SJSA1 (cell line): ENCODE measurements at places on chromosomes 7 and 10.

- DNase-seq, result no peak
These were observed 858.7 kb downstream of the REEP3 start for GRCh38 chr10:64379898-64380297.

DNA sequence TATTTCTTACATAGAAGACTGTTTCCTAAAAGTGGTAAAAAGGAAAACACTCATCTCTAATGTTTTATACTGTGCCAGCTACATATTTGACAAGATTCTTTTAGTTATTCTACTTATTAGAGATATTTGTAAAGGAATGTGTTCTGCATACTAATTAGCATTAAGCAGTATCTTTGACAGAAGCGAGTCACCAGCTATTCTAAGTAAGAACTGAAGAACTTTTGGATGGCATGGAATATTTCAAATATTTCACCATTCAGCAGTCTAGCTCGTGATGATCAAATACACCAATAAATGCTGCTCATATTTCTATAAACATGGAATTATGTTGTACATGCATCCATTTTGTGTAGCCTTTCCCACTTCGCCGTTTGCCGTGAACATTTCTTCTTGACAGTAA is 241.6 kb upstream of the TCF7L2 start:
- DNase-seq, result no peak

GRCh38 chr10:383519-383918 is 248.3 kb downstream of the ZMYND11 start:
- no peak for DNase-seq

GRCh38 chr10:116015583-116016333 is 257.2 kb downstream of the GFRA1 start:
- DNase-seq, result no peak

- no peak for DNase-seq
These were observed 86.5 kb downstream of the PLXNA4 start for GRCh38 chr7:132489776-132490237.

DNA sequence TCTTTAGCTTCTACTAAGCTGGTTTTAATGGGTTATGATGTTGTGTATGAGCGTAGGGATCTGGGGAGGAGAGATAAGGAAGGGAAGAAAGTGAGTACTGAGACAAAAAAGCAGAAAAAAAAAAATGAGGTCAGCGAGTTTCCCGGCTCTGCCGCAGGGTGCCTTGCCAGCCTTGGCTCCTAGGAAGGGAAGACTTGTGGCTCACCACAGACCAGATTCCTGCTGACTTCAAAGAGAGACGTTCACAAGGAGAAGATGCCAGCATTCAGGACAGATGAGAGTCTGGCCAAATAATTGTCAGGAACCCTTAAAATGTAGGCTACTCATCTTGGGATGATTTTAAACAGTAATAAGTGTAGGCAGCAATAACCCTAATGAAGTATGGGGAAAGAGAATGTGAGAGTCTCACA is 11.4 kb upstream of the FAS start:
- peak; percentile 73 for DNase-seq

- DNase-seq, result no peak
These were observed 19.1 kb upstream of the MTPAP start for GRCh38 chr10:30368065-30368718.

DNA sequence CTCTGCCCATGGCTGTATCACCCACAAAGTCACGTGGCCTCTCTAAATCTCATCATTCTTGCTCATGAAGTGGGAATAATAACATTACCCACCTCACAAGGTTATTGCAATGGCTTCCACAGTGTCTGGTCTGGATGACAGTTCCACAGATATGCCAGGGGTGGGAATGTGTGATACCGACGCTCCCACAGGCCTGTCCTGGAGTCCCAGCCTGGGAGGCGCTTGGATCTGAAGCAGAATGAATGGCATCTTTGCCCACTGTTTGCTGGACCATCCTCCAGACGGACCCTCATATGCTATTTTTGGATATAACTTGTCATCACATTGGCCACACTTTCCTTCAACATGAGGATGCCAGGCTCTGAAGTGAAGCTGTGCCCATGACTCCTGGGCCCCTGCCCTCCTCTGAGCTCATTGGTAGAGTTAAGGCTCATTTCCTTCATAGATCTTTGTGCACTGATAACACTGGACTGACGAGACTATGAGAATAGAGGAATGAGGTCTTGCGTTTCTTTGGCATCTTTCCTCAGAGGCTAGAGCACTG is 279.8 kb upstream of the ZNF32 start:
- no peak for DNase-seq

DNA sequence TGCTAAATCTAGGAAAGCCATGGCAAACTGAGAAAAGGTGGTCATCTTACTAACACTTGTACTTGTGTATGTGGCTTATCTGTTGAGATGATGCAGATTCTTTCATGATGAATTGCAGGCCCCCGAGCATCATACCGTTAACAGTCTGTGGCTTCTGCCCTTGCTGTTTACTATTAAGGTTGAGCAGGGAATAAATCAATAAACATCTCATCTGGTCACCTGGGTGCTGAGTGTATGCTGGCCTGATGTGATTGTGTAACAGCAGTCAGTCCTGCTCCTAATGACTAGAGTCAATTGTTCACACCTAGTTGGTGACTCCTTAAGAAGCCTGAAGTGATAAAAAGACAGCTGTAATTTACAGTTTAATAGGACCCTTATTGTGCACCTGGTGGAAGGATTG is 8.3 kb upstream of the GNAT3 start:
- DNase-seq, result no peak

DNA sequence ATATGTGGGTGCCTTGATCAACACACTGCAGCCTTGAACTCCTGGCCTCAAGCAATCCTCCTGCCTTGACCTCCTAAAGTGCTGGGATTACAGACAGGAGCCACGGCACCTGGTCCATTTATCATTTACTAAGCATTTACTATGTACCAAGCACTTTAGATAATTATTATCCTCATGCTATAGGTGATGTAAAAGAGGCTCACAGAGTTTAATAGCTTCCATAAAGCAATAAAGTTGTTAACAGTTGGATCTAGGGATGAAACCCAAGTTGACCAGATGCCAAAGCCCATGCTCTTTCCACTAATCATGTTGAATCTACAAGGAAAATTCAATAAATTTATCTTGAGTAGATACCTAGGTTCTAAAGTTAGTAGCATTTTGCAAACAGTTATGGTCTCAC is 5.0 kb downstream of the NAPEPLD start:
- no peak for DNase-seq

DNA sequence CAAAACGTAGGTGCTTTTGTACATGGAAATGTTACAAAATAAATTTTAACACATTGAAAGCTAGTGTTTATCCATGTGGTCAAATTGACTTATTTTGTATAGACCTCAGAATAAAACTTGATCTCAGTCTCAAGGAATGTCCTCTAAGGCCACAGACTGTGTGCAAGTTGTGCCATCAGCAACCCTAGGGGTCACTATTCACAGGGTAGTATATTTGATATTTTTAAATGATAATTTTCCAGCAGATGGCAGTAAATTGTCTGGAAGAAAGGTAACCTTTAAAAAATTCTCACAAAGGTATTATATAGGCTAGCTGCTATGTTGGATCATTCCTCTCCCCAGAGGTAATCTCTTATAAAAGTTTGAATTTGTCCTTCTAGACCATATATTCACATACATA is 12.9 kb upstream of the SNX10 start:
- DNase-seq, result no peak

- no peak for DNase-seq
These were observed 70.7 kb downstream of the C10orf105 start for GRCh38 chr10:71648933-71649320.

DNA sequence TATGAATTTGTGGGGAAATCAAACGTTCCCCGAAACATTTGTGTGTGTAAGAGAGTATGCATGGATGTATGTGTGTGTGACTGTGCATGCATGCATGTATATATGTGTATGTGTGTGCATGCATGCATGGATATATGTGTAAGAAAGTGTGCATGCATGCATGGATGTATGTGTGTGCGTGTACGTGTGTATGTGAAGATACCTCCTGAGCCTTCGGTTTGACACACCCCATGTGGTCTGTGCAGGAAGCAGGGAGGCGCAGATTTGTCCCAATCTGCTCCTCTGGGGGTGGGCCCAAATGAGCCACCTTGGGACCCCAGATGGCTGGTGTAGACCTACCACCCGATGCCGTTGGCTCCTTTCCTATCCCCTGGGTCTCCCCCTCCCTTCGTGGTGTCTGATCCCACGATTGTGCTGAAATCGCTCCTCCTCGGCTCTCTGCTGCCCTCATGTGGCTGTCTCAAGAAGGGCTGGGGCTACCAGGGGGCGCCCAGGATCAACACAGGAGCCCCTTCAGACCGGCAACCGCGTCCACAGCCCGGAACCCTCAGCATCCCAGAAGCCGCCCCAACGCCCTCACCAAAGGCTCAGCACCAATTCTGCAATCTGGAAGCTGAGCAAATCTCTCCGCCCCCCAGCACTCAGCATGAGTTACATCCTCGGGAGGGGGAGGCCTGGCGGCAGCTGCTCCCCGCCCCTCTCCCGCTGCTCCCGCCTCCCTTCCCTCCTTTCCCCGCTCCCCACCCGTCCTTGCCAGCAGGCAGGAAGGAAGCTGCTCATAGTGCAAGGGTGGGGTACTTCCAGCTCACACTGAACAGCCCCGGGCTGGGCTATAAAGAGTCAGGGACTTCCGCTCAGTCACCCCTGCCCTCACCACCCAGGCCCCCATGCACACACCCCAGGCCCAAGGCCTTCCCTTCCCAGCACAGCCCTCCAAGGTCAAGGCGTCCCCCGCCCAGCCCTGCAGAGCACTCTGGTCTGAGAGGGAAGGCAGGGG is 2.3 kb upstream of the NOS3 start:
- peak; percentile 31 for DNase-seq

GRCh38 chr10:120530699-120531098 is 73.7 kb downstream of the PLPP4 start:
- DNase-seq, result no peak

DNA sequence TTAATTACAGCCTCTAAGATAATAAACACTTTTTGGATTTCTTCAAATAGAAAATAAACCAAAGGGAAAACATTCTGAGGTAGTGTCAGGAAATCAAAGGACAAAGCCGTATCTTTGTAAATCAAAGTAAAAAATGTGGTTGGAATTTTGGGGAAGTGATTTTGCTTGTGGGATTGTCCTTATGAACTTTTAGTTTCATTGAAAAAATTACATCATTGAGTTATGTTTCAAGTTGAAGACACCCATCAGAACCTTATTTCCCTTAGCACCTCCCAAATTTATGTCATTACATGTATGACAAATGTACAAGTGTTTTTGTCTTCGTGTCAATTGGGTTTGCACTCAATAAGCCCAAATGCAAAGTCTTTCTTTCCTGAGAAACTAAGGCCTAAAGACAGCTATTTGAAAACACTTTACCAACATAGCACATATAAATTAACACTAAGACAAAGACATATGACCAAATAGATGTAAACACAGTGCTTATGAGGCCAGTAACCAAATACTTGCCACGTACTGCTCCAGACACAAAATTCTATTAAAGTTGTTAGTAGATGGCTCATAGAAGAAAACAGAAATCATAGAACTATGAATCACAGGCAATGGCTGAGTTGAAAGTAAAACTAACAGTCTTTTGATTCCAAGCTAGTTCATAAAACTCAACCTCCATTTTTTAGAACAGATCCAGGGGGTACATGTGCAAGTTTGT is 26.9 kb upstream of the LAMB4 start:
- DNase-seq, result no peak

DNA sequence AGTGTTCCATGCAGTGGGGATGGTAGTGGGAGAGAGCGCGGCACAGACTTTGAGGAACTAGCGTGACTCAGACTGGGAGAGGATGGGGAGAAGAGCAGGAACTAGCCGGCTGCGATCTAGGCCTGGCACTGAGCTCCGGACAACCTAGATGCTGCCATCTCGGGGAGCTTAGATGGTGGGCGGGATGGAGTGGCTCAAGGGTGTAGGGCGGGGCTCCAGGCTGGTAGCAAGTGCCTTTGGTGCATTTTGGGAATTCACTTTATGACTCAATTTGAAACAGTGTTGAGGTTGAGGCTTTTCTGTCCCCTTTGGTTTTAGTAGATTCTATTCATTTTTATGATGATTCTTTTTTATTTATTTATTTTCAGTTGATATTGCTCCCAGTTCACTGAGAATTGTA is 185.3 kb upstream of the GPR26 start:
- DNase-seq, result no peak

DNA sequence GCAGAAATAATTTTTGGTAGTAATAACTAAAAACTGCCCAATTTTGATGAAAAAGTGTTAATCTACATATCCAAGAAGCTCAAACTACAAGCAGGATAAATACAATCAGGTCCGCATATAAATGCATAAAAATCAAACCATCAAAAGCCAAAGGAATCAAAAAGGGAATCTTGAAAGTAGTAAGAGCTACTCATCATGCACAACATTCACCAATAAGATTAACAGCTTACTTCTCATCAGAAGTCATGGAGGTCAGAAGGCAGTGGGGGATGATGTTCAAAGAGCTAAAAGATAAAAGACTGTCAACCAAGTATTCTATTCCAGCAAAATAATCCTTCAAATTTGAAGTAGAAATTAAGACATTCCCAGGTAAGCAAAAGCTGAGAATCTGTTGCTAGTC is 76.4 kb downstream of the CRPPA start:
- no peak for DNase-seq

- no peak for DNase-seq
These were observed 51.3 kb upstream of the FAM180A start for GRCh38 chr7:135799881-135800280.

DNA sequence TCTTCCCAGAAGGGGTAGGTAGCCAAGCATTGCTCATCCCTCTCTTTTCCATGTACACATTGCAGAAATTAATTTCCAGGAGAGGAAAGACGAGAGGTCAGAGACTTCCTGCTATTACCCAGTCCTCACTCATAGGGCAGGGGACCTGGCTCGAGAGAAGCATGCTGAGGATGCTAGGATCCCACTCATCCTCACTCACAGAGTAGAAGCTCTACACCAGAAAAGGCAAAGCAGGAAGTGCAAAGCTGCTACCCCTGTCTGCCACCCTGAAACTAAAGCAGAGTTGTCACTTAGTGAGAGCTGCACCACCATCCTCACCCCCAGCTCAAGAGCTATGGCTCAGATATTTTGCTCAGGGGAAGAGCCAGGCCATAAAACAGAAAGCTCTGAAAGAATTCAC is 9.9 kb downstream of the OR9A2 start:
- DNase-seq, result no peak

- no peak for DNase-seq
These were observed 2.6 kb downstream of the ZC3HAV1 start for GRCh38 chr7:139106959-139107358.

GRCh38 chr7:5543361-5543760 is 119.7 kb upstream of the TNRC18 start:
- no peak for DNase-seq

GRCh38 chr10:94076325-94076841 is 82.7 kb downstream of the PLCE1 start:
- DNase-seq, result peak; percentile 71

- no peak for DNase-seq
These were observed 53.6 kb upstream of the NRF1 start for GRCh38 chr7:129557686-129558481.

DNA sequence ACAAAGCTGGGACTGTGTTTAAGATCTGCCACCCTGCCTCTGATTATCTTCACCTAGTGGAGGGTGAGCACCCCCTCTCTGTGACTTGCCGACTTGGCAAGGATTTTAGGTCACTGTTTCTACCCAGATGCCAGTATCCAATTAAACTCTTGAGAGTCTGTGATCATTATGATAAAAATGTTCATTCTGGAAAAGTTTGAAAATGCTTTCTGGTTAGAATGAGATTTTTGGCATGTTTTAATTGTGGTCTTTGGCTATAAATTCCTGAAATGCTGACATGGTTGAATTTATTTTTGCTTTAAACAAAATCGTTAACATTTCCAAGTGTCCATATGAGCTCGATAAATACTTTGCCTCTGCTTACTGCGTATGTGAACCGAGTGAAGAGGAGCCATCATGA is 221.4 kb downstream of the BICC1 start:
- peak; percentile 24 for DNase-seq
